ENCODE measurements at places on chromosomes 4 and X.
A peak's percentile ranks its signal among the peaks of the same experiment; 100 is the strongest.

DNA sequence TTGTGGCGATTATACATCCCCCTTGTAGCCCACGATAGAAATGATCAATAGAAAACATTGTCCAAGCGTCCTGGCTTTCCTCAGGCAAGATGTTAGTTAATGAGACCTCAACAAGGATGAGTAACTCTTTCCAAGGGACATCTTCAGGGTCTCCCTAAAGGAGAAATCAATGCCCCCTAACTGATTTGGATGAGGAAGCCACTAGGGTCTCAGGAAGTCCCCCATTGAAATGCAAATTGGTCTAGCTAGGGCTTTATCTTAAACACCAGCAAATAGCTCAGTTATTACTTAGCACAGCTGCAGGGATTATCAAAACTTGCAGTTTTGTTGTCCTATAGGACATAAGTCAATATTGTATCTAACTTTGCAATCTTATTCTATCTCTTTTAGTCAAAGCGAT lies 721.5 kb downstream of the IL1RAPL1 start:
- DNase-seq: no peak

- DNase-seq: peak; percentile 47
Measured at GRCh38 chr4:83109480-83110222, 4.9 kb downstream of the PLAC8 start.

- no peak for DNase-seq
Measured at GRCh38 chrX:114152130-114152529, 431.8 kb upstream of the HTR2C start.

DNA sequence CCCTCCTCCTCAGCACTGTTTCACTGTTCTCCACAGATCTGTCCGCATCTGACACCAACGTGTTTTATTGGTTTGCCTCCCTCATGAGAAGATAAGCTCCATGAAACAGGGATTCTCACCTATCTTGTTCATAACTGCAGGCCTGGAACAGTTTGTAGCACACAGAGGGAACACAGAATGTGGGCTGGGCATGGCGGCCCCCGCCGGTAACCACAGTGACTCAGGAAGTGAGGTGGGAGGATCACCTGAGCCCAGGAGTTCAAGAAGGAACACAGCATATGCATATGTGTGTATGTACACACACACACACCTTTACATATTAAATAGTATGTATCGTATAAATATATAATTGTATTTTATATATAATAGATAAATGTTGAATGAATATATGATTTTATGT lies 168.6 kb downstream of the AFAP1 start:
- no peak for DNase-seq

DNA sequence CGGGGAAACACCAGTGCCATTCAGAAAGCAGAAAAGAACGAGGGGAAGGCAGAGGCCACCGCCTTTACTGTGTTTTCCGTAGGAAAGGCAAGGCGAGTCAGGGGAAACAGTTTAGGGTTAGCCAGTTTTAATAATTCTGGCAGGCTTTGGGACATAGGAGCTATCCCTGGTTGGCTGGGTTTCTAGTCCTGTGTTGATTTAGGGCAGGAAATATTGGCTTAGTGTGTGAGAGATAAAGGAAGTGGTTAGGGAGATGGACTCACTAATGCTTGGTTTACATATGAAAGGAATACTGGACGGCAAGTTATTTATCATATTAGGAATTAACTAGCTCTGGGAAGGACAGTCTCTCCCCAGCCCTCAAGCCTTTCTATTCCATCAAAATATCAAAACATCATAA lies 53.1 kb downstream of the SYNPO2 start:
- DNase-seq: no peak
